ENCODE measurements at places on chromosomes 13 and 19.

- no peak for DNase-seq
These were observed 13.2 kb downstream of the DNAJC15 start for GRCh38 chr13:43036351-43037250.

DNA sequence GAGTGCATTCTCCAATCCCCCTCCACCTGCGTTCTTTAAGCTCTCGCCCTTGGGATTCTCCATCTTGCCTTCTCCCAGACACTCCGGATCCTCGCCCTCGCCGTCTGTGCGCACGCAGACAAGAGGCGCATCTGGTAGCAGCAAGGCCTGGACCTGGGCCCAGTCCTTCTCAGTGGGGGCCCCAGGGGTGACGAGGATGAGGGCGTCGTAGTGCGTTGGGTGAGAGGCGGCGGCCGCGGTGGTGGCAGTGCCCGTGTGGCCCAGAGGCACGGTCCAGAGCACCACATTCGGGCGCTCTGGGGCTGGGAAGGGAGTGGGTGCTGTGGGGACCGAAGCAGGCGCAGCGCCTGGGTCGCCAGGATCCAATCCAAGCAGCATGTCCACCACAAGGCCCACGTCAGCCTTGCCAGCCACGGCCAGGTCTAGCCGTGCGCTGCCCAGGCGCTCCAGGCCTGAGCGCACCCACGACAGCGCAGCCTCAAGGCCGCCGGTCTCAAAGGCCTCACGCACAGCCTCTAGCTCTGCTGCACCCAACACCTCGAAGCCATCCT is 3.1 kb downstream of the IRGQ start:
- DNase-seq: no peak

DNA sequence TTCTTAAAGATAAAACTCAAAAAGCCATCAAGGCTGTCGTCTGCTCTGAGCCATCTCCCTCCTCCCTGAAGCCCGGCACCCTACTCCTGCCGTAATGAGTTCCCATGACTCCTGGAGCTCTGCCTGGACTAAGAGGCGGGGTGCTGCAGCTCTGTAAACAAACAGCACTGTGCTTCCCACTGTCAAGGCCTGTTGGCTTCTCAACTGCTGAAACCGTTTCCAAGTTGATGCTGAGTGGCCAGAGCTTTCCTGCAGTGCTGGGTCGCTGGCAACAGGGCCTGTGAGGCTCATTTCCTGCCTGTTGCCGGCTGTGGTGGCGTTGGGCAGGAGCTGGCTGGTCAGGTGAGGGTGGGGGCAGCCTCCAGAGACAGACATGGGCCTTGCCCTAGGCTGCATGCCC is 26.7 kb upstream of the ISYNA1 start:
- DNase-seq: no peak

GRCh38 chr19:41195675-41196497 is 2.9 kb downstream of the CYP2S1 start:
- DNase-seq: no peak

GRCh38 chr19:57905258-57905657 is 11.1 kb downstream of the ZNF417 start:
- DNase-seq: no peak

- no peak for DNase-seq
These were observed 82.3 kb downstream of the RNASEH2B start for GRCh38 chr13:50991579-50992521.

DNA sequence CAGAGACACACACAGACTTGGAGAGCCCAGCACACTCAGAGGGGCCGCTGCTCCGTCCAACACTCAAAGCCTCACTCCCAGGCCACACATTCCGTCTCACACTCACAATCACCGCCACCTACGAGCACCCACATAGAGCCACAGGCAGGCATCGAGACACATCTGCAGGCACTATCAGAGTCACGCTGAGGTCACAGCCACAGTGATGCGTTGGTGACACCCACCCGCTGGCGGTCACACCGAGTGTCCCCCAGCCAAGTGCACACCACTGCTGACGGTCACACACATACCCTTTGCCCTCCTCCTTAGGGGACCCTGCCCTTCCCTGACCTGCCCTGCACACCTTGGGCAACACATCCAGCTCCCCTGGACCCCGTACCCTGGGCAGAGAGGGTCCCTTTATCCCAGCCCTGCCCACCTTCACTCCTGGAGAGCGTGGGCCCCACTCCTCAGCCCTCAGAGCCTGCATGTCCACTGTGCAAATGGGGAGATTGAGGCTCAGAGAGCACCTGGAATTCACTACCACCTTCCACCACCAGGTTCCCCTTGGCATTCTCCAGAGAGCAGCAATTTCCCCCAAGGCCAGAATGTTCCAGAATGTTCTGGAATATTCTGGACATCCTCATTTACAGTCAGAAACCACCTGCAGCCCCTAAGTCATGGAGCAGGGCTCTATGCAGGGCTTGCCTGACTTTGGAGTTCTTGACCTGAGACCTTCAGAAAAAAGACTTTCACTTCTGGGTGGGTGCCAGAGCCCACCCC is 5.4 kb downstream of the FUT5 start:
- DNase-seq: no peak

DNA sequence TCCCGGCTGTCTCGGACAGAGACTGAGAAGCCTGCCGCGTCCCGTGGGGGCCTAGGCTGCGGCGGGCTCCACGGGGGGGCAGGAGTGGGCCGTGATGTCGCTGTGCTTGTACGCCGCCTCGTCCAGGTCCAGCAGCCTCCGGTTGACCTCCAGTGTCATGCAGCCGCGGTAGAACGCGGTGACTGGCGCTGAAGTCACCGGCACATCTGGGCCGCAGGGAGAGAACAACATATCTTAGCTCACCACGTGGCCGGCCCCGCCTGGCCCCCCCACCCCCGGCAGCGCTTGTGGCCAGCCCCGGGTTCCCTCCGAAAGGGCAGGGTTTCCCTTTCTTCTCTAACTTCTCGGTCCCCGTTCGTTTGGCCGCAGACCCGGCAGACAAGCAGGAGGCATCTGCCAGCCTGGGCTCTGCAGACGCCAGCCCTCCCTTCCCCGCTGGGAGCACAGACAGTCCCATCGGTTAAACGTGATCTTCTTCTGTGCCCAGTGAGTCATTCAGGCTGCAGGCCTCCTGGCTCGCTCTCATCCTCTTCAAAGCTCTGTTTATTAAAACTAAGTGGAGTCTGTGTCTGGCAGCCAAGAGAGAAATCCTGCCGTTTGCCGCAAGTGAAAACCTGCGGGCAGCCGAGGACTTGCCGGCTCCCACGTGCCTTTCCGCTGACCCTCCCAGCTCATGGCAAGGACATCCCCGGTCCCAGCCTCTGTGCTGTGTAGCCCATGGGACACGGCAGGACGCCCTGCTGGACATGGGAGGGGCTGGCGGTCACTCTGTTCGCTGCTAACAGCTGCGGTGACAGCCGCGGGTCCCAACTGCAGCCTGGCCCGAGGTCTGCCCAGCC is 42.8 kb downstream of the GAS6 start:
- DNase-seq: peak; percentile 80

DNA sequence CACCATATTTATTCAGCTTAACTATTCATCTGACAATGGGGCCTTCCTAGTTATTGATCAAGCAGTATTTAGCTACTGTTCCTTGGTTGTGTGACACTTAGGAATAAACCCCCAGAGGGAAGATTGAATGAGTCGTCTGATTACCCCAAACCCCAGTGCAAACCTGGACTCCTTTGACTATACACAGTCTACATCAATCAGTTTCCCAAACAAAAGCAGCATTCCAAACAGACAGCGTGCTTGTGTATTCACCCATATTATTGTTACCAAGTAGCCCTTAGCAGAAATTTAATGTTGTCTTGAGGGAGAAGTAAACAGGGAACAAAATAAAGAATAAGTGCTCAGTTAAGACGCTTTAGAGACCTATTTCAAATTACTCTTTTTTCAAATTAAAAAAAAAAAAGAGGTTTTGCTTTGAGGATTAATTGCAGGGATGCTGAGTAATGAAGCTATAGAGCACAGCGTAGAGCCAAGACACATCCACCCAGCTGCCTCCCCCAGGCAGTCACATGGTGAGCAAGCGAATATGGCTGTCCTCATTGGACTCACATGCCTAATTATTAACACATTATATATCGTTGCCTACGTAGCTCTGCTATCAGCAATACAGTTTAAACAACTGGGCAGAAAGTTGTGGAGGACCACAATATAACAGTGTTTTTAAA is 14.7 kb upstream of the B3GLCT start:
- DNase-seq: no peak

DNA sequence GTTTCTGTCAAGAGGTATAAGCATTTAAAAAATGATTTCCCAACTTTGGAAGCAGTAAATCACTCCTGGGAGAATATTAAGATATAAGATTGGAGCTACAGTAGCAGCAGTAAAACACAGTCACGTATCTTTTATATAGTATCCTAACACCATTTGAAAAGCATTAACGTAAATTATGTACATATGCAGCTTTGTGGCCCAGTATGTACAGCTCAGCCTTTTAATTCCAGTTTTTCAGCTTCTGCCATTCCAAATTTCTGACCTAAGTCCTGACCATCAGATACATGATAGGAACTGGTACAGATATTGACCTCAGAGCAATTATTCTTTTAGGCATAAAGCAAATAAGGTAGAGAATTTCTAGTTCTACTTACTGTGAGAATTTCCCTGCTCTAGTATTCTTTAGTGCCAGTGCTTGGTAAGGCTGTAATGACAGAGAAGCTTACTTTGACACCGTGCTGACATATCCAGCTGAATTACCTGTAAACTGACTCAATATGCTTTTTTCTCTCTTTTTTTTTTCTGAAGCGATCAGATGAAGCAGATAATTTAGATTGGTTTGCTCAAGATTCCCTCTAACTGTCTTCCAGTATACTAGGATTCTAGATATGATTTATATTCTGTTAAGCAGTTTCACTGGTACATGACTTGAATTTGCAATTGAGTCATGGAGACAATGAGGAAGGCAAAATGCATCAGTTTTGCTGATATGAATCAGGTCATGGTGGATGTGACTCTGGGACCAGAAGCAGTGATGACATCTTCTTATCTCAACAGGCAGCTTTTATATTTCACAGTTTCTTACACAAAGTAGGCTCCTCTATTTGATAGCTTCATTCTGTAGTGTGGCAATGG is 703.6 kb downstream of the SLITRK6 start:
- no peak for DNase-seq

- DNase-seq: no peak
These were observed 425.4 kb downstream of the DCT start for GRCh38 chr13:94053986-94054593.

GRCh38 chr13:79451500-79451962 is 29.4 kb upstream of the NDFIP2 start:
- no peak for DNase-seq

DNA sequence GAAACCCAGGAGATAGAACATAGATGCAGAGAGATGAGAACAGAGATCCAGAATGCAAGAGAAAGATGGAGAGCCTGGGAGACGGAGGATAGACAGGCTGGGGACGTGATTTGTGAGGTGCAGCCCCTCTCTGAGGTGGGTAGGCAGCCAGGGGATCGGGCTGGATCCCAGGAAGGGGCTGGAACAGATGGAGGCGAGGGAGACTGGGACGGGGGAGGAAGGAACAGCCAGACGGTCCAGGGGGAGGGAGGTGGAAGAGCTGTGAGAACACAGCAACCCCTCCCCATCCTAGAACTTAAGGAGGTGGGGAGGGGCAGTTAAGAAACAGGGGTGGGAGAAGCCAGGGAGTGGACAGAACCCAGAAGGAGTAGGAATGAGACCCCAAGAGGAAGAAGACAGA is 3.1 kb downstream of the SLC17A7 start:
- DNase-seq: no peak

- no peak for DNase-seq
These were observed 13.0 kb downstream of the LRP3 start for GRCh38 chr19:33207040-33207620.

GRCh38 chr13:32986552-32986951 is 29.7 kb upstream of the KL start:
- no peak for DNase-seq

DNA sequence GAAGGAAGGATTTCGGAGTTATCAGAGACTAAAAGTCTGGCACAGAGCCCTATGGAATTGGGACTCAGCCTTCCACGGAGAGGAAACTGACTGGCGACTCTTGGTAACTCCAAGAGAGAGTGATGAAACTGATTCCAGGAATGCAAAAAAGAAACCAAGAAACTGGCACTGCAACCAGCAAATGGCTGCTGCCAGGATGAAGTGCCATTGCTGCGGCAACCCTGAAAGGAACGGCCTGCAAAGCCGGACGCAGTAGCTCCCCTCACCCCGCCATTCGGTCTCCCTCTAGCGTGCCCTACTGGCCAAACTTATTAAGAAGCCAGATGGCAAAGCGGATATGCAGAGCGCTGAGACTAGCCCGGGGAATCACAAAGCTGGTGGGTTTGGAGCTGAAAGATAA is 236.0 kb downstream of the PCDH9 start:
- peak; percentile 65 for DNase-seq

- no peak for DNase-seq
These were observed 6.9 kb upstream of the JUNB start for GRCh38 chr19:12784394-12784870.

DNA sequence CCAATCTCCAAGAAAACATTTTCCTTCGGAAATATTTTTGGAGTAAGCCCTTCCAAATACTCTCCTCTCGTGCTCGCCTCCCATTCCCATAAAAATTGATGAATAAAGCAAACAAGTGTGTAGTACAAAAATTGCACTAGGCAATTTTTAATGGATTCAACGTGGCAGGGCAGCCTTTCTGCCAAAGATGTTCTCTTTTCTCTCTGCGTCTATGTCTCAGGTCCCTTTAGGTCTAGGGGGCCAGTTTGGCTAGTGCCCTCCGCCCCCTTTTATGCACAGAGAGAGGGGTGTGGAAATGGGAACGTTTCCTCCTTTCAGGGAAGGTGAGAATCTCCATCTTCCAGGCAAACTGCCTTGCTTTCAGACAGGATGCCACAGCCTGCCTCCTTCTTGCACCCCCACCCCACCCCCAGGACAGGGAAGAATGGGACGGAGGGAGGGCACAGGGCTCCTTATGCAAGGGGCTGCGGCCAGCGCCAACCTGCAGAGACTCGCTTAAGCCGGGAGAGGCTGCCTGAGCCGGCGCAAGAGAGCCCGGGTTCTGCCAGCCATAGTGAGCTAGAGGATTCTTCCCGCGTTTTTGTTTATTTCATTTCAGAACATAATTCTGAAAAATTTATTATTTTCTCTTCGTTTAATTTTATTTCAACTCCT is 2.7 kb upstream of the ZIC2 start:
- peak; percentile 31 for DNase-seq

DNA sequence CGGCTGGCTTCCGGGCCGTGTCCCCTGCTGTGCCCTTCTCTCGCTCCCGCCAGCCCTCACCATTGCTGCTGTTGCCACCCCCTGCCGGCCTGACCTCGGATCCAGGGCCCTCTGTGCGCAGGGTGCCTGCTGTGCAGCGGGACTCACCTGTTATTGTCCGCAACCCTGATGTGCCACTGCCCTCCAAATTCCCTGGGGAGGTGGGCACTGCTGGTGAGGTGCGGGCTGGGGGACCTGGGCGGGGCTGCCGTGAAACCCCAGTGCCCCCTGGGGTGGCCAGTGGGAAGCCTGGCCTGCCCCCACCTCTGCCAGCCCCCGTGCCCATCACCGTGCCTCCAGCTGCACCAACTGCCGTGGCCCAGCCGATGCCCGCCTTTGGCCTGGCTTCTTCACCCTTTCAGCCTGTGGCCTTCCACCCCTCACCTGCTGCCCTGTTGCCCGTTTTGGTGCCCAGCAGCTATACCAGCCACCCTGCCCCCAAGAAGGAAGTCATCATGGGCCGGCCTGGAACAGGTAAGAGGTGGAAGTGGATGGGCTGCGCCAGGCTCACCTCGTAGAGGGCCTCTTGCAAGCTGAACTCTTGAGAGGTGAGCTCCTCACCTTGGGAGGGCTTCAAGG is 5.1 kb downstream of the CIC start:
- DNase-seq: peak; percentile 24

All from left hindlimb (tissue), 1 donor.